Omental fat pad (tissue), 4 donors: ENCODE measurements at places on chromosomes 3 and 15. TPM values are rescaled to one million over a fixed set of nuclear protein-coding genes. Genes with fewer than 3 reads are reported as not detected.

DNA sequence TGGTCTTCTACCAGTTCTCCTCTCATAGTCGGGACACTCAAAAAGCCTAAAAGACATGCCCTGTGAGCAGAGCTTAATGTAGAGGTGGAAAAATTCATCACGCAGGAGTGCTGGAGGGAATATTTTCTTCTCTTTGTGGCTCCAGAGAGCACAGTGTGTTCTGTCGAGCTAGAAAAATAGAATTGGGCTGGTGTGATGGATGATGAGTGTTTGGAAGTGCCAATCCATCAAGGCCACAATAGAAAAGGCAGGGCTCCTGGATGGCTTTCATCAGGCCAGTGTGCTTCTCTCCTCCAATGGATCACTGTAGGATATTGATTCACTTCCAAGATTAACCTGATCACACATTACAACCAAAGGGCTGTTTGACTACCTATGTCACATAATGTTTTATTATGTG is 65.7 kb downstream of the CD47 start:
- no peak for DNase-seq

Gene ACY1
- 34.0 TPM for total RNA-seq

DNA sequence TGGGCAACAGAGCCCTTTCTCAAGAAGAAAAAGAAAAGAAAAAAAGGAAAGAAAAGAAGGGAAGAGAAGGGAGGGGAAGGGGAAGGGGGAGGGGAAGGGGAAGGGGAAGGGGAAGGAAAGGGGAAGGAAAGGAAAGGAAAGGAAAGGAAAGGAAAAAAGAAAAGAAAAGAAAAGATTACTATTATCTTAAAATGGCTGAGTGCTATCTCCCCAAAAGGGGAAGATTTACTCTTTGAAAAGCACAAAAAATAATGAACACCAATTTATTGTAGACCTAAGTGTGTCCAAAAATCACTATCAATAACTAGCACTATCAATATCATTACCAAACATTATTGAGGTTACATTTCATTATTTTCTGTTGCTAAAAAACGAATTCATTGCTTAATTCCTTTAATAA is 89.0 kb downstream of the ATP1B3 start:
- no peak for DNase-seq

- no peak for DNase-seq
These were observed at the start of gene DAPK2 for GRCh38 chr15:64046421-64047153. TSS of gene DAPK2 (minus strand) at chr15:64046485. CDS start at chr15:64040261, 6,224 bp downstream.

Gene LAMB2
- total RNA-seq, result 334 TPM

DNA sequence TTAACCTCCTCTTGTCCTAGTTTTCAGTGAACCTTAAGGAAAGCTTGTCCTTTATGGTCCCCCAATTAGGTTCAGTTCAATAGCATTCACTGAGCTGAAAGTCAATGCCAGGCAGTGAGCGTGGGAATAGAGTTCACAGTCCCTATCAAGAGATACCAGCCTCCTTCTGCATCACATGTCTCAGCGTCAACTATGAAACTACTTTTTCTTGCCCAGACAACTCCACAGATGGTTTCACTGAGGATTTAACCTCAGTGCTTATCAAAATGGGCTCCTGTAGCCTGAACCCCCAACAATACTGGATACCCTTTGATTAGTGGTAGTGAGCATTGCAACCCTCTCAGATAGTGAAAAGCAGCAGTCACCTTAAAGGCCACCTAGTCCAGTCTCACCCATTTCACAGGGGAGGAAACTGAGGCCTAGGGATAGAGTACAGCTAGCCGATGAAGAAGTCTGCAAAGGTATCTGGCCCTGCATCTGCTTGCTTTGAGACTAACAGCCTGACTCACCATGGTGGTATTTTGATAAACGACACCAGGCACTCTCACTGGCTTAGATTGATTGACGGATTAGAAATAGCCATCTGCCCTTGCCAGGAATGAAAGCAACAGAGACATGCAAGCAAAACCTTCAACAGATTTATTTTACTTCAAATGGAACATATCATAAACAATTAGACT is 1.6 kb upstream of the UBA3 start:
- DNase-seq, result no peak

GRCh38 chr15:32706704-32707103 is 11.1 kb upstream of the GREM1 start:
- DNase-seq, result no peak

Gene LARP6
- total RNA-seq, result 69.3 TPM

DNA sequence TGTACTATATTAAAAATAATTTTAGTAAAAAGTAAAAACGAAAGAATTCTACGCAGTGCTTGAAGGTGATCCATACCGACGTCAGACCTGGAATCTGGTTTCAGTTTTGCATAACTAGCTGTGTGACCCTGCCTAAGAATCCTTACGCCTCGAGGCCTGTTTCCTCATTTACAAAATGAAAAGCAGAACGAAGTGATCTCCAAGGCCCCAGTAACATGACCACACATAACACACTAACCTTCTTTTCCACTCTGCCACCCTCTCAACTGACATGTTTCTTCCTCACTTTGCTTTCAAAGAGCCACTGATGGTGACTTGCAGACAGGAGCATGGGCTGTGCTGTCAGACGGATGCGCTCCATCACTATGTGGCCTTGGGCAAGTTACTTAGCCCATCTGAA is 4.8 kb downstream of the MESD start:
- no peak for DNase-seq

DNA sequence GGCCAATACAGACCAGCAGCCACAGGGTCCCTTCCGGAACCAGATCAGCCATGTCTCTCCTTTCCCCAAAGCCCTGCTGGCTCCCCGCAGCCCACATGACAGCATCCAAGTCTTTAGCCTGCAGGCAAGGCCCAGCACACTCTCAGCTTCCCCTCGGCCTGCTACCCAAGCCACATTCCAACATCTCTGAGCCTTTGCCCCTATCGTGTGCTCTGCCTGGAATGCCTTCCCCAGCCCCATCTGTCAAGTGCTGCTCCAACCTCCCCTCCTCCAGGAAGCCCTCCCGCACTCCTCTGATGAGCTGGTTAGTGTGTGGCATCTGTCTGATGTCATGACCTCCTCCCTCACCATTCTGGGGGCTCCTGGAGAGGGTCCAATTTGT is 8.5 kb downstream of the PLXND1 start:
- no peak for DNase-seq
